Activated naive CD8-positive, alpha-beta T cell treated with anti-CD3 and anti-CD28 coated beads, Interleukin-2, amount 10 ng/mL, durations not matched to agents 7 days and 5 days (primary cell): ENCODE measurements at places on chromosomes 7 and 10. TPM values are rescaled to one million over a fixed set of nuclear protein-coding genes. Genes with fewer than 3 reads are reported as not detected.

CREB5 gene
- not detected for total RNA-seq

AZGP1 gene
- not detected for total RNA-seq

SCIN gene
- total RNA-seq: 0.77 TPM

SPOCK2 gene
- 371 TPM for total RNA-seq

AGBL3 gene
- 6.7 TPM for total RNA-seq

GRCh38 chr7:83849131-83849530, 200.2 kb upstream of the SEMA3E start:
- no peak for DNase-seq

DNA sequence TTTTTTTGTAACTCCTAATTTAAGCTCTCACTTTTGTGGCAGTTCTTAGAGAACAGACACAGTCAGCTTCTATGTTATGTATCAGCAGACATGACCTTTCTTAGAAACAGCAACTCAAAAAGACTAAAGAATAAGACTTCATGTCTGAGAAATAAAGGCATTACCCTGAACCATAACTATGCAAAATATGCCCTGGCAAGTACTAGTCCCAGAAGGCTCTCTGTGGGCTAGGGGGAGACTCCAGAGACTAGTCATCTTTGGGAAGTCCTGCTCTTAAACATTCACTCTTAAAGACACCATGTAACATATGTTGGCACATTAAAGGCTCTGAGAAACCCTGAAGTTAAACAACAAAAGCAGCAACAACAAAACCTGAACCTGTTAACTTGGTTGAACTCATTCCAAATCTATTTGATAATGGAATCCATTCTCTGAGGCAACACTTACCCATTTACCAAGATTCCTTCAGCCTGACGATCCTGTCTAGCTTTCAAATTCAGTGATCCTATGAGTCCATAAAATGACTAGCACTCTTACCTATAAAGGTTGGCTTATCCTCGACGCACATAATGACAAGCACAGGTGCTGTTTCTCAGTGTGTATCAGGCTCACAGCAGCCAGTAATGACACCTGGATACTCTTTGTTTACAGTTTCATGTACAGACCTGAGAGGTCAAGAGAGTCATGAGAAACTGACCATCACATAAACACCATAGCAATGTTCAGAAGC, 62.3 kb downstream of the OSBPL3 start:
- no peak for DNase-seq

DNA sequence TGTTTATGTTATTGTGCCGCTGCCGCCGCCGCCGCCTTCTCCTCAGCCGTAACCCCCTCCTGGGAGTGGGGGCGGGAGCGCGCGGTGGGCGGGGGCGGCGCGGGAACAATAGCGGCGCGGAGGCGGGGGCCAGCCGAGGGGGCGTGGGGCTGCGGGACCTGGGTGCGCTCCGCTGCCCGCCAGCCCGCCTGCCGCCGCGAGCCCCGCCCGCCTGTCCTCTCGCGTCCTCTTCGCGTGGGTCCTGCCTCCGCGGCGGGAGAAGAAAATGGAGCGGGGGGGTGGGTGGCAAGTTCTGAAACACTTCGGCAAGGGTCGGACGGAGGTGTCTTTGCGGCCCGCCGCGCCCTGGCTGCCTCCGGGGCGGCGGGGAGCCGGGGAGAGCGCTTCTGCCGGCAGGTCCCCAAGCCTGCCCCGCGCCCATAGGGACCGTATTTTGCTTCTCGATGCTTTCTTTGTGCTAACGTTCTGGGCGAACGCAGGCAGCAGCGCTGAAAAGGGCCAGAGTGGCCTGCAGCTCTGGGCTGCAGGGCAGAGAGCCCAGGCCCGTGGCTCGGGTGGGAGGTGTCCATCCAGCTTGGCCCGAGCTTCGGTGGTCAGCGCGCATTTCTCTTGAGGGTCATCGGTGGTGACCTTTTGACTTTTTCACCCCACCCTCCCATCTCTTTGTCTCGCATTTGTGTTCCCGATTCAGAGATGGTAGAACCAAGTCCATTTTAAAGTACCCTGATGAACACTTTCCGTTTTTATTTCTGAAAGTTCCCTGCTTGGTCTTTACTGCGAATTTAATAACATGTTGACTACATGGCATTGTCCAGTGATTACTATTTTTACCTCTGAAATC, 613 bp downstream of the MAPK8 start:
- DNase-seq: no peak

- no peak for DNase-seq
Measured at GRCh38 chr7:30799206-30799975, 28.2 kb downstream of the MINDY4 start.

GRCh38 chr10:14621037-14621436, 153.7 kb downstream of the FAM107B start:
- no peak for DNase-seq

DNA sequence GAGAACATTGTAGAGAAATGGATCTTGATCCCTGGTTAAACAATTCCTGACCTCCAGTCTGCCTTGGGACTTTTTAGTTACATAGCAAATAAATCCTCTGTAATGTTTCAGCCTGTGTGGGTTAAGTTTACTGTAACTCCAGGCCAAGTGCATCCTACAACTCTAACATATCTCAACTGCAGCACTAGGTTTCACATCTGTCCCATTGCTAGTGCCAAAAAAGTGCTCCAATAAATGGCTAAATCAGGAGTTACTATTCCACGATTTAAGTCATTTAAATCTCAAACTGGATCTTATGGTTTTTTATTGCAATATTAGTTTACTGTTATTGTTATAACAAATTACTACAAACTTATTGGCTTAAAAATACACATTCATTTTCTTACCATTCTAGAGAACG, 479.6 kb downstream of the GPAM start:
- DNase-seq: no peak

DNA sequence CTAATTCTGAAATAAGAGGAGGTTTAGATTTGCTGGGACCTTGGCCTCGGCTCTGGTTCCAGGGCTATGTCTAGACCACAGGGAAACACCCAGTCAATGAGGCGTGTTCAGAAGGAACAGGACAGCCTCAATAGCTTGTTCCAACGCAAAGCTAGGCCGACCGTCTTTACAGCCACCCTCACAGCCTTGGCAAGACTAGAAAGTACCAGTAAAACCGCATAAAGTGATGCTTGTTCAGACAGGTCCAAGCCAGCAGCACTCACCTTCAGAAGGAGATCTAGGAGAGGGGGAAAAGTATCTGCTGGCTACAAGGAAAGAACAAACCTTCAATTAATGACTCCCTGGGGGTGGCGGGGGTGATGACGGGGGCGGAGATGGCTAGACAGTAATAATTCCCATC, 50.1 kb upstream of the LMTK2 start:
- no peak for DNase-seq

- no peak for DNase-seq
Measured at GRCh38 chr7:91496251-91496820, 232.1 kb downstream of the FZD1 start.

GRCh38 chr10:89535171-89536012, at the start of gene SLC16A12:
TSS of gene SLC16A12 (minus strand) at chr10:89535594. CDS start at chr10:89462578, 73,016 bp downstream.
- peak; percentile 34 for DNase-seq

DNA sequence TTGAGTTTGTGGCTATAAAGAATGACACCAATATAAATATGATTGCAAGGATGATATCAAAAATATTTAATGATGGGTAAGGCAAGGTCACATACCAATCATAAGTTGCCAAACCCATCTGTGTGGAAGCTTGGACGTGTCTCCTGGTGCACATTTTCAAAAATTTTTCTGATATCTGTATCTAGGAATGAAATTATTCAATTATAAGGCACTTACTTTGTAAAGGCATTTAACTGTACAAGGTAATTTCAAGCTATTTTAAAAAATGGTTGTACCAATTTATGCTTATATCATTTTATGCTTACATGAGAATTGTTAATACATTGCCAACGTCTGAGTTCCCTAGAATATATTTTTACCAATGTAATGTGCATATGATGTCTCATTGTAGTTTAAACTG, 306.4 kb upstream of the CACNA2D1 start:
- DNase-seq: no peak

DNA sequence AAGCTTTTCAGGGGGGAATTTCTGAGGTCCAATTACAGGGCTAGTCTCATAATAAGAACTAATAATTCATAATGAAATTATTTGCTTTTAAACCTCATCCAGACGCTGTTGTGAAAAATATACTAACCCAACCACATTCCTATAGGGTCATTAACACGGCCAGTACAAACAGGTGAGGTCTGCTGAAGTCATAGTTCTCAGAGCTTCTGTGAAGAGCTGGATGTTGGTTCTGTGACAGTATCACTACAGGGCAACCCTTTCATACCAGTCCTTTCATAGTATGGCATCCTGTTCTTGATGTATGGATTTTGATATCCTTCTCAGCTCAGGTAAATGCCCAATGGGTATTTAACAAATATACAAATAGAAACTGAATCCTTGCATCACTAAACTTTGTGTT, 62.3 kb upstream of the FAM133B start:
- no peak for DNase-seq

- no peak for DNase-seq
Measured at GRCh38 chr10:98424295-98425254, 9.6 kb upstream of the PYROXD2 start.

GRCh38 chr7:96120445-96121225, 201.3 kb downstream of the SLC25A13 start:
- DNase-seq: no peak

DNA sequence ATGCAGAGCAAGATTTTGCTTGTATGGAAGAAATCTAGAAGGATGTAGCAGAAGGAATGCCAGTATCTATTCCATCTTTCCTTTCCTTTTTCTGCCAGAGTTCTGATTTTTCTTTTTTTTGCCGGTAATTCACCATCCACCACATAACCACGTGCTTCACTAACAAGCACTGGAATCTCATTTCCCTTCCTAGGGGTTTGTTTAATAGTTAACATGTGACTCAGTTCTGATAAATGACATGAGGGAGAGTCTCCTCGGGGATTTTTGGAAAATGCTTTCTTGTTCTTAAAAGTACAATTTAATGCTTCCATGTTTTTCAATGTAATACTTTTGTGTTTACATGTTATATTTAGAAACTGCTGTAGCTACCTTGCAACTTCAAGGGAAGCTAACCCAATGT, 590.2 kb downstream of the SH2D4B start:
- no peak for DNase-seq

GRCh38 chr7:46616636-46617035, 695.6 kb upstream of the IGFBP3 start:
- DNase-seq: no peak

- no peak for DNase-seq
Measured at GRCh38 chr7:144086730-144087129, 652 bp downstream of the OR2A12 start.

DNA sequence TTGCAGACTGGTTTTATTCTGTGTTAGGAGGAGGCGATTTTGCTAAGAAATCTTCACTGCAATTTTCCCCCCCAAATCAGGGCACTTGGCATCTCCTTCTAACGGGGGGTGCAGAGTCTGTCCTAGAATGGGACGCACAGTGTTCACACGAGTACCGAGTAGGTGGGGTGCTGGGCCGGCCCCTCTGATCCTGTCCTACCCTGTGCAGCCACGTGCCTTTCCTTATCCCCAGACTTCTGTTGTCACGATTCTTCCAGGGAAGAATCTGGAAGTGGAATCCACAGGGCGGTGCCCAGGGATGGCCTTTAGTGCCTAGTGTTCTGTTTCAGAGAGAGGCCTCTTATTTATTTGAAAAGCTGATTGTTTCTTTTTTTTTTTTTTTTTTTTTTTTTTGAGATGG, 16.4 kb downstream of the CUX1 start:
- no peak for DNase-seq

- no peak for DNase-seq
Measured at GRCh38 chr7:158816995-158817394, 12.3 kb downstream of the ESYT2 start.

DNA sequence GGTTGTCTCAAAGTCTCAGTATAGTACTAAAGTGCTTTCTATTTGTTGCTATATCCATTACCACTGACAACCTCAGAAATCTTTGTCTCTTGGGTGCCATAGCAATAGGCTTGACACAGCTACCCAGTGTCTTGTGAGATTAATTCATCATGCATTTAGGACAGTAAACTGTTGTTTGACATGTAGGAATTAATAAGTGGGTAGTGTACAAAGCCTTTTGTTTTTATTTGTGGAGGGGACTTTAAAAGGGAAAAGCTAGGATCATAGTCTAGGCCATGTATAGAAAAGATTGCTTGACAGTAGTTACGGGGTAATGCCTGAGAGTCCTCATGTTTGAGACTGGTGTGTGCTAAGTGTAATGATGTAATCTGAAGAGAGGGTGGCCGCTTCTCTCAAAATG, 102.6 kb upstream of the AGR3 start:
- no peak for DNase-seq

DNA sequence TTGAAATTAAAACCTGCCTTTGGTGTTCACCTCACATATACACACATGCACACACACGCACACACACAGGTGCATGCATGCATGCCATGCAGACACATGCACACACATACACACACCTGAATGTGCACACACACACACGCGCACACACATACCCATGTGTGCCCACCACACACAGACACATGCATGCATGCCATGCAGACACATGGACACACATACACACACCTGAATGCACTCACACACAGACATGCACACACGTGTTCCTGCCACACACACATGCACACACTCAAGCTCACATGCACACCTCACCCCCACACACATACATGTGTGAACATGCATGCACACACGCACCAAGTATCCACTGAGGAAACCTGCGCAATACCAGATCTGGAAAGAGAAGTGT, 136.4 kb downstream of the KLF6 start:
- no peak for DNase-seq

DNA sequence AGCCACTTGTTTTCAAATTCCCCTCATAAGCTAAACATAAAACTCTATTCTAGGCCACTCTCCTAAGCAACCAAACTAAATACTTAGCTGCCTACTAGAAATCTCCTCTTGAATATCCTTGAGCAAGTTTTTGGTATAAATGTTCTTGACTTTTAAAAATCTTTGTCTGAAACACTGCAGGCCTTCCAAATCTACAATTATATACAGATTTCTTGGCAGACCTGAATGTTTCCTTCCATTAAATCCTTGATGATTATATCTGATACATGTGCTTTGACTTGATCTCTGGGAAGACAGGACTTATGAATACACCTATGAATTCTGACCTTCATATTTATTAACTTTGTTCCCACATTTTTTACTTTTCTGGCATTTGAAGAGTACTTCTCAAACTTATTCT, 314.5 kb downstream of the CACNA2D1 start:
- no peak for DNase-seq

- DNase-seq: no peak
Measured at GRCh38 chr10:73779539-73780197, 2.2 kb upstream of the CHCHD1 start.

DNA sequence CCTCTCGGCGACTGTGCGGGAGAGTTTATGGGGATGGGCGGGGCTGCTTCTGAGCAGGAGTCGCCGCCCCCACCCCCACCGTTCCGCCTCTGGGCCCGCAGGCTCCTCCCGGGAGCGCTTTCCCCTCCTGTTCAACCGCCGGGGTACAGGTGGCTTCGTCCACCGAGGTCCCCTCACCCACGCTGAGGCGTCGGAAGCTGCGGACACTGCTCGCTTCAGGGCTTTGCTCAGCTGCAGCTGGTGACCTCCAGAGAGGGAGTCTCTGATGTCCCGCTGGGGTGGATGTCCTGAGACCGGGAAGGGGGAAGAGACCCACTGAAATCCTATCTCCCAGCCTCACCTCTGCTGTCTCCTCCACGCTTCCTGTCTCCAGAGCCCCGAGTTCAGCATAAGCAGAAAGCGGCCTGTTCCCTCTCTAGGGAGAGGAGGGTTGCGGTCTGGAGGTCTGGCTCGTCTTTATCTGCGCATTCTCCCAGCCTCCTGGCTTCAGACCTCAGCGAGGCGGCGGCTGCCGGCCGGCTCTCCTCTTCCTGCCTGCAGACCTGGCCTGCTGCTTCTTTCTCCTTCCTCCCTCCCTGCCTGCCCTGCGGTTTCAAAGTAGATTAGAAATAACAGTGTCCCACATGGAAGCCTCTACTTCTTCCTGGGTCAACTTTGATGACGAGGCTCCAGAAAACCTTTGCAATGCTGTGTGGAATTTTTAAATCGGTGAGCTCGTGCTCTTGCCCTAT, 1.8 kb downstream of the CYP2E1 start:
- DNase-seq: no peak
